ENCODE measurements at places on chromosomes 5 and 9.
A peak's percentile ranks its signal among the peaks of the same experiment; 100 is the strongest.

GRCh38 chr5:109876030-109876725, 186.5 kb downstream of the MAN2A1 start:
- no peak for DNase-seq

- DNase-seq: no peak
Observed at GRCh38 chr5:96033116-96033515, 71.5 kb upstream of the ELL2 start.

- DNase-seq: no peak
Observed at GRCh38 chr9:9286001-9286400, 1326.8 kb downstream of the PTPRD start.

GRCh38 chr5:87311405-87312279, 44.0 kb downstream of the RASA1 start:
- DNase-seq: no peak

DNA sequence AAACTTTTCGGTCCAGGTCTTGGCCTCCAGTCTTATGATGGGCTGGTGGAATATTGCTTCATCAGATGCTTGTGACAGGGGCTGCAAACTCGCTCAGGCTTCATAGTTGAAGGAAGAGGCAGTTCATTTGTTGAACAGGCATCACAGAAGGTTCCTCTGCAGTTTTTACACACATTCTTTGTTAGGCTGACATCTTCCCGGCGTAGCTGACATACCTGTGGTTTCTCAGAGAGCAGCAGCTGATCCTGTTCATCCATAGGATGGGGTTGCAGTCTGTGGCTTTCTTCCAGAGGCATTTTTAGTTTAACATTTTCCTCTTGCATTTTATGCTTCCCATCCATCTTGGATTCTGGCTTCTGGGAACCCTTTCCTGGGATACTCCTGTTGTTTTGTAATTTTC, 1255.2 kb downstream of the EFNA5 start:
- DNase-seq: no peak

- DNase-seq: no peak
Observed at GRCh38 chr5:68285075-68285840, 69.7 kb downstream of the PIK3R1 start.

- DNase-seq: no peak
Observed at GRCh38 chr5:172685091-172685490, 44.0 kb downstream of the NEURL1B start.

DNA sequence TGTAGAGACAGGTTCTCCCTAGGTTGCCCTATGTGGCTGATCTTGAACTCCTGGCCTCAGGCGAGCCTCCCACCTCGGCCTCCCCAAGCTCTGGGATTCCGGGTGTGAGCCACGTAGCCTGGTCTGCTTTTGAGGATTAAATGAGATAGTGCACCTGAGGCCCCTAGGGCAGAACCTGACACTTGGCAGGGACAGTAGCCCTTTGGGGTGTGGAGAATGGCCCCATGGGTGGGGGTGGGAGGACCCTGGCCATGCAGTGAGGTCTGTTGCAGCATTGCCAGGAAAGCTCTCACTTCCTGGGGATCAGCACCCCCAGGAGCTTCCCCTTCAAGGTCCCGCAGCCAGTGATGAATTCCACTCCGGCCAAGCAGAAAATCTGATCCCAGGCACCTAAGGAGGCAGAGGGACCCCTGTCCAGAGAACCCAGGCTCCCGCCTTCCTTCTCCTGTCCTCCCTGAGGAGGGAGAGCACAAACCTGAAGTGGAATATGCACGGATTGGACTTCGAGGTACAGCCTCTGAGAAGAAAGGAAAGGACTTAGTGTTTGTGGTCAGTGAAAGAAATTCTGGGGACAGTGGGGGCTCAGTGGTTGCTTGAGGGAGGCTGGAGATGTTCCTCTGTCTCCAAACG, 73.9 kb upstream of the UNC5A start:
- no peak for DNase-seq

- DNase-seq: no peak
Observed at GRCh38 chr5:54651482-54652076, 134.0 kb downstream of the SNX18 start.

DNA sequence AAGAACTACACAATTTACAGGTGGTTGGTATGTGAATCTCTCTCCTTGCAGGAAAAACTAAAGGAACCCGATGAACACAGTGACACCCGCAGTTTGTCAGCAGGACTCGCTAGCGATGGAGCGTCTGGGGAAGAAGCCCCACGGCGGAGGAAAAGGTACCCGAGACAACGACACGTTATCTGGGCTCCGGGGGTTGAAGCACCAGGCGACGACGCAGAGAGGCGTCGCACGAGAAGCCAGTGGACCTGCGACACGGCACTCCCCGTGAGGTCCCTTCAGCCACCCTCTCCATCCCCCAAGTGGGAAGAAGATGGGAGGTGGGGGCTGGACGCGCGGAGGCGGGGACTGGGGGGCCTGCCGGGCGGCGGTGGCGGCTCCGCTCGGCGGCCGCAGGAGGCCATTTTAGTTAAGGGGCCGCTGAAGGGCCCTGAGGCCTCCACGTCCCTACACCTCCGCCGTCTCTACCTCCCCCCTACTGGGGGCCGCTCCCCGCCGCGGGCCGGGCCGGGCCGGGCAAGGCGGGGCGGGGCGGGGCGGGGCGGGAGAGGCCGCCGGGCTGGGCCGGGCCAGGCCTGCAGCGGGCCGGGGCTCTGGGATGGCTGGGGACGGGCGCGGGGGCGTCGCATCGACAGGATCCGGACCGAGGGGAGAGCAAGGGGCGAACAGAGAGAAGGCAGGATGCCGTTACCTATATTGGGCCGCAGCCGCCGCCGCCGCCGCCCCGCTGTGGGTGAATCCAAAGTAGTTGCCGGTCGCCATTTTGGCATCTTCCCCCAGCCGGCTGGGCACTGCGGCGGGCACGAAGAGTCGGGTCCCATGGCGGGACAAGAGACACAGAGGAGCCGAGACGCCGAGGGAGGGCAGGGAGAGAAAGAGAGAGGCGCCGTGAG, 754 bp downstream of the ZFR start:
- DNase-seq: peak; percentile 23

DNA sequence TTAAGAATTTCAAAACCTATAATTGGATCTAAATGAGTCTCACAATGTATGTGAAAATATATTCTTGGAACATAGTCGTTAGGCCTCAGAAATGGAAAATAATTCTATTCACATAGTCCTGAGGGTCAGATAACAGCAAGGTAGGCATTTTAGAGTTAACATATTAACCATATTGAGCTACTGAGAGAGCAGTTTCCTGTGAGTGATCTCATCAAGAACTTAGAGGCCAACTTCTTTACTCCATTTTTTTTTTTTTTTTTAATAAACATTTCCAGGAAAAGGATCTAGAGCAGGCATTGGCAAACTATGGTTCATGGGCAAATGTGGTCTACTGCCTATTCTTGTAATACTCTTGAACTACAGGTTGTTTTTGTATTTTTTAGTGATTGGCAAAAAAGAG, 26.6 kb downstream of the RAB24 start:
- DNase-seq: no peak

DNA sequence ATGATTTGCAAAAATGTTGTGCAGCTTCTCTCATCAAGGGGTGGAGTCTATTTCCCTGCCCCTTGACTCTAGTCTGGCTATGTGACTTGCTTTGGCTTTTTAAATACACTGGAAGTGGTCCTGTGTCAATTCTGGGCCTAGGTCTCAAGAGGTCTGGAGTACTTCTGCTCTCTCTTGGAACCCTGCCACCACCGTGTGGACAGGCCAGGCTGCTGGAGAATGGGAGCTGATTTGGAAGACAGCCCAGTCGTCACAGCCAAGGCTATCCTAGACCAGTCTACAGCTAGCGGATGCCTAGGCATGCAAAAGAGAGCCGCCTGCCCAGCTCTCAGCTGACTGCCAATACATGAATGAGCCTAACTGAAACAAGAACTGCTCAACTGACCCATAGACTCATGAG, 56.7 kb upstream of the CLINT1 start:
- no peak for DNase-seq

- no peak for DNase-seq
Observed at GRCh38 chr9:32253731-32254130, 130.7 kb upstream of the ACO1 start.

GRCh38 chr5:69033690-69034089, 60.1 kb upstream of the SLC30A5 start:
- DNase-seq: no peak

DNA sequence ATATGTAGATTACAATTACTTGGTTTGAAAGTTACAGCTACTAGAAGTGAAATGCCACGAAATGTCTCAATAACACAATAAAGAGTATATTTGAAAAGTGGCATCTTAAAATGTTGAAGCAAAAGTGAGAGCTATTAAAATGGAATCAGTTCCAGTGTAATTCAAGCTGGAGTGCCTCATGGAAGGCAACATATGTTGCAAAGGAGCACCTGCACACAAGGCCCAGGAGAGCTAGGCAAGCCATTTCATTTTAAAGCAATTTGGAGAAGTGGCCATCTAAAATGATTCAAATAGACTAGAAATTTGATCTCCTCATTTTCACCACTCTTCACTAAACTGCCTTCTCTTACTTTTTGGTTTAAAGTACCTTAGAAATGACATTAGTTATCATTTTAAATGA, 167.8 kb downstream of the GABRB2 start:
- no peak for DNase-seq

DNA sequence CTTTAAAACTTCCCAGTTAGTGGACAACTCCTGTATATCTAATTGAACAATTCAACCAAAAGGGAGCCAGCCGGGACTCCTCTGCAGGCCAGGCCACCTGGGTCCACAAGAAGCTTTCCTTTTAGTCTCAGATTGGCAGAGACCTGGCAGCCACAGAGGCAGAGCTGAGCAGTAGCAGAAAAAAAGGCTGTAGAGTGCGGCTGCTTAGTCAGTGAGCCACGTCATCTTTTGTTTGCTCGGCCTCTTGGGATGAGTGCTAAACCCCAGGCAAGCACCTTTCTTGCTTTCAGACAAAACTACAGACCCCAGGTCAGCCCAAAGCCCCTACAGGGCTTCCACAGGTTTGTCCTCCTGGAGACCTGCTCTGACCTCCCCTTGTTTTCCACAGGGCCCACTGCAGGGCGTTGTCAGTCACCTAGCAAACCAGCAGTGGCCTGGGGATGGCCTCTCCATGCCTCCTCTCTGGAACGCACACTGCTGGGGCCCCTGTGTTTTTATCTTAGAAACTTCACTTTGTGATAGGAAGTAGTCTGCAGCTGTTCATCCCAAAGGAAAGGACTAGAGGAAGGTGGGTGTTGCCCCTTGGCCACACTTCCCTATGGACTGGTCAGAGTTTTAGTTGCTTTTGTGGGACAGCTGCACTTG, 49.9 kb downstream of the SHB start:
- DNase-seq: no peak

DNA sequence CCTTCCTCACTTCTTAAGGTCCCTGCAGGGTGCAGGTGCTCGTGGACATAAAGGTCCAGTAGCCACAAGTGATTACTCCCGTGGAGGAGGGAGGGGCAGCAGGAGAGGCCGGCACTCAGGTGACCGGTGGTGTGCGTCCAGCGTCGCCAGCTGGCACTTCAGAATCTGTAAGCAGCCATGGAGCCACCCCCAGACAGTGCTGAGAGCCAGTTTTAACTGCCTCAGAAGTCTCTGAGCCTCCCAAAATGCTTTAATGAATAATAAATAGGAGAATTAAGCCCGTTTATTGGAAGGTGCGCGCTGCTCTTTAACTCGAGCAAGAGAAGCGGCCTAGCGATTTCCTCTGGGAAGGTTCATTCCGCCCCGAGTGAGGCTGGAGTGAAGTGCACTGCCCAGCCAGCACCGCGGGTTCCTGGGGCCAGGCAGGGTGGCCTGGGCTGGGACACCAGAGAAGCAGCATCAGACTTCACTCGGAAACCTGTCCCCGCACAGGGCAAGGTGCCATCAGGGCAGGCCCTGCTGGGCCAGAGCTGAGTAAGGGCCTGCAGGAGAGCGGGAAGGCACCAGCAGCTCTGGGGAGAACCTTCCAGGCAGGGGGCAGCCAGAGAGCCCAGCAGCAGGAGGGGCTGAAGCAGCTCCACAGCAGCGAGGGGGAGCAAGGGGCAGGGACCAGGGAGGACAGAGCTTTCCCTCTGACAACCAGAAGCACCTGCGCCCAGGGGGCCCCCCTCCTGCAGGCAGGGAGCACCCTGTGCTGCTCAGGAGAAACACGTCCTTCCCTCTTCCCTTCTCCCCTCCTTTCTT, 61.2 kb downstream of the VAV2 start:
- DNase-seq: no peak

DNA sequence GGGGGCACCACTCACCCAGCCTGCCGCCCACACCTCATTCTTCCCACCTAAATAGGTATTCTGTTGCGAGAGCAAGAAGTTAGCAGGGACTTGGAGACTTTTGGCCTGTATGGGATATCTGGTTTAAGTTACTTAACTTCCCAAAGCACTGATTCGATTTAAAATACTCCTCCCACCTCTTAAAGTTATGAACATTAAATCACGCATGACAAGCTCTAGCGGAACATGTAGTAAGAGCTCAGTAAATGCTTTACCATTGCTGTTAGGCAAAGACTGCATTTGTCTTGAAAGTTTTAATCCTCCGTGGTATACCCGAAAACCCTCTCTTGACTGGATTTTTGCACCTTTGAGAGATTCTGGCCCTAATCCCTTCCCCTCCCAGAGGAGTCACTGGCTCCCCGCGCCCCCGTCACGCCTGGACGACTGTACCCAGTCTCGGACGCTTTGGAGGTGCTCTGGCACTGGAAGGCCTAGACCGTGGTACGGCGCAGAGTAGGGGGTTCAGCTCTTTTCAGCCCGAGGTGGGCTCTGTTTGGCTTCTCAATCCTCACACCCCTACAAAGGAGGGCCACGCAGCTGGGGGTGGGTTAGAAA, 4.4 kb downstream of the GDNF start:
- no peak for DNase-seq

DNA sequence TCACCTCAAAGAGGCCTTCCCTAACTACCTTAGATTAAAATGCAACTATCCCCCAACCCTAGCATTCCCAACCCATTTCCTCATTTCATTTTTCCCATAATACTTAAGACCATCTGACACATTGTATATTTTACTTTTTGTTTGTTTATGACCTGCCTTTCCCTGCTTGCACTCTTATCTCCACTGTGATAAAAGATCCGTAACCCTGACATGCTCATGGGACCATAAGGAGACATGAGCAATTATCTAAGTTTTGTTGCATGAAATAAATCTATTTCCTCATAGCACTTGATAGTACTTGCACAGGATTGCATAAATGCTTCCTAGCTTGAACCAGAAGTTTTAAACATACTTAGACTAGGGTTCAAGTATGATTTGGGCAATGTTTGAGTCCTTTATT, 323.7 kb downstream of the NPR3 start:
- no peak for DNase-seq

- no peak for DNase-seq
Observed at GRCh38 chr9:127180457-127181314, 58.3 kb upstream of the ANGPTL2 start.

Data from activated naive CD4-positive, alpha-beta T cell (primary cell).